ENCODE measurements at places on chromosomes 13 and 19.
A peak's percentile ranks its signal among the peaks of the same experiment; 100 is the strongest.

DNA sequence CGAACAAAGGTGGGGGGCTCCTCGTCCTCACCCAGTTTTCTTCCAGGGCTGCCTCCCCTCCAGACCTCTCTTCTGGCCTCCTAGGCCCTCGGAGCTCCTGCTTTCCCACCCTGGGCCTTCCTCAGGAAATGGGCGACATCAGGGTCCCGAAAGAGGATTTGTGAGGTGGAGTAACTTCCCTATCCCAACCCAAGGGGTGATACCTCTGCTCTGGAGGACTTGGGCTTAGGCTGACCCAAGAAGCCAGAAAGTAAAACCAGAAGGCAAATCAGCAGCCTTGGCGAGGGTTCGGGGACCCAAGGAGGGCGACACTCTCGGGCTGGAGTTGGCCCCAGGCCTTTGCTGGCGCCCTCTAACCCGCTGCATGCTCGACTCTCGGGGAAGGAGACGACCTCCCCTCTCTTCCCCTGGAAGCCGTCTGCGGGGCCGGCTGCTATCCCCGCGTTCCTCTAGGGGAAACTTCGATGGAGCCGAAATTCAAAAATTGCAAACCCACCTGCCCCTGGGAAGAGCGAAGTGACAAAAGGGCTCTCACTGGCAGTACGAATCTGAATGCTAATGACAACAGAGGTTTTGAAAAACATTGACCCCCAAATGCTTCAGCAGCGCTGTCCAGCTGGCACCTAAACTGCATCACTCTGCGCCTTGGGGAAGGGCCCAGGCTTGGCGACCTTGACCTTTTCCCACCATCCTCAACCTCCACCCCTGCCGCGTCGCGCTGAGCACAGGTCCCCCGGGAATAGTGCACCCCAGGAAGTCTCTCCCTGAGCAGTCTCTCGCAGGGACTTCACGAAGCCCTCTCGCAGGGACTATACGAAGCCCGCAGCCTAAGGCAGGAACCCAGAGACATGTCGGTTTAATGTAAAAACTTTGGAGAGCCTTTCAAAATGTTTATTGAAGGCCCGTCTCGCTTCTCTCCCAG, 2.4 kb downstream of the PDX1 start:
- no peak for DNase-seq

DNA sequence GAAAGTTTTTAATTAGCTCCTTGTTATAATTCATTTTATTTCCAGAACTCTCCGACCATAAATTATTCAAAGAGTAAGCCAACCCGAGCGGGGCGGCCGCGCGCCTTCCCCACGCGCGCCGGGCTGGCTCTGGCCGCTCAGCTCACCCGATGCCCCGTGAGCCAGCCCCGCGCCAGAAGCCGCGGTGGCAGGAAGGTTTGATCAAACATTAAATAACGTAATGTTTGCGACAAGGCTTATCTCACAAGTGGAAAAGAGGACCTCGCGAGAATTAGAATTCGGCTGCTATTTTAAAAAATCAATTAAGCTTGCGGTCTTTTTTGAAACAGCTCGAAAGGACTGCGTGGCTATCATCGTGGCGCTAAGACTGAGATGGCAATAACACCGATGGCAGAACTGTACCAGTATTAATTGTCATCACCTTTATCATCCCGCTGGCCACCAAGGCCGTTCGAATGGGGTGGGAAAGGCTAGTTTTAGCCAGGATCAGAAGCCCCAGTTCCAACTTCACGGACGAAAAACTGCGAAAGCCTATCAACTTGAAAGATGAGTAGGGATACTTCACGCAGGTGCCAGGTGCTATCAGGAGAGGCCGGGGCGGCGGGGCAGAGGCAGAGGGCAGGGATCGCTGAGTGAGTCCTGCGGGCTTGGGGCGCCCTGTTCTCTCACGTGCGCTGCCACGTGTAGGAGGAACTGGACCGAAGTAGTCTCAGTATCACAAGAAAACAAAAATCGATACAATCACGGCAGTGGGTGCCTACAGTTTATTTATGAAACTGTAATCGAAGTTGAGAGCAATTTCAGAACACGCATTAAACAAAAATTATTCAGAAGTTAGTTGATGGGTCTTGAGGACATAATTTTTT, 6.4 kb downstream of the POU4F1 start:
- no peak for DNase-seq

DNA sequence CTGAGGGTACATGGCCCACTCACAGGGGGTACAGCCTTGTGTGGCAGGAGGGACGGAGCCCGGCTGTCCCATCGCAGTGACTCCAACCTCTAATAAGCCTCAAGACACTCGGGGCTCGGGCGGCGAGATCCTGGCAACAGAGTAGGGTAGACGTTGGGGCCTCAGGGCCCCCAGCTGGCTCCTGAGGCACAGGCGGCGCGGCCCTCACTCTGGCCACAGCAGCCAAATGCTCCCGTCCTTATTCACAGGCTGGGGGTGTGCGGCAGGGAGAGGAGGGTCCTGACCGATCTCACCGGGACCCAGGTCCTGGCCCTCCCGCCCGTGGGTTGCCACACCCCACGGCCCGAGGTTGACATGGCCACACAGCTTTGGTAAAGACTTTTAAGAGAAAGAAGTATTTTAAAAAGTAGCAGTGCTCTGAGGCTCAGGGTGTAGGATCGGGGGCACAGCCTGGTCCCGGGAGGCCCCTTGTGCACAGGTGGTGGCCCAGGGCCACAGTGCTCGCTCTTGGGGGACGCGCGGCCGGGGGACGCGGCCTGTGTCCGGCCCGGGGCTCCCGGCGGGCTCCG, 7.6 kb downstream of the SLC39A3 start:
- no peak for DNase-seq

DNA sequence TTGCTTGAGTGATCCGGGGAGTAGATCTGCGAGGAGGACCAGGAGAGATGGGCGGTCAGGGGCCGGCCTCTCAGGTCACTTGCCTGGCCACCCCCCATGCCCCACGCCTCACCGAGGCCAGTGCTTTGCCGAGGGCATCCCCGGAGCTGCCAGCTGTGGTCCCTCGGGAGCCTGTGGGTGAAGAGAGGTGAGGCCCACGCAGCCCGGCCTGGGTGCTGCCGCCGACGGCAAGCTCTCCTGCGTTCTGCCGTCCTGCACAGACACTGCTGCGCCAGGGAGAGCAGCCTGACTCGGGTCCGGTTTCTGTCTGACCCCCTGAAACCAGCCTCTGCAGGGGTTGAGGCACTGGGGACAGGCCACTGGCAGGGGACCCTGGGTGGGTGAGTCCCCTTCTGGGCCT, 15.8 kb upstream of the UQCR11 start:
- DNase-seq = no peak

DNA sequence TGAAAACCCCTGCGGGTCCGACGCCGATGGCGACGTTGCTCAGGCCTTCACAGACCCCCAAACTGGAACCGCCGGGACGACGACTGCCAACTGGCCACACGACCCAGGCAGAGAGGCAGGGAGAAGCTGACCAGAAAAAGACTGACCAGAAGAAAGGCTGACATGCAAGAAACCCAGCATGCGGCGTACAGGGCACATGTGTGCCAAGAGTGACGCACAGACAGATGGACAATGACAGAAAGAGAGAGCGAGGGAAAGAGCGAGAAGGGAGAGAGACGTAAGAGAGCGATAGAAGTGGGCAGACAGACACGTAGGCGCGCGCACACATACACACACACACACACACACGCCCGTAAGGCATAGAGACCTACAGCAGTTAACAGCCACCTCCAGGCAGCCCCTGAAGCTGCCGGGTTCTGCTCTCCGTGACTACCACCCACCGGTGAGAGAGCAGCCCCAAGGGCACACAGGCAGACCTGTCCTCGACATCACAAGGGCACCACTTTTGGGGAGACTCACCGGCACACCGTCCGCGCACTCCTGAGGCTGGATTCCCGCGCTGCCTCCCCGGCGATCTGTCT, 67.2 kb upstream of the ZNF527 start:
- DNase-seq = no peak

- no peak for DNase-seq
These were observed 3.7 kb upstream of the ZNF444 start for GRCh38 chr19:56137405-56137804.

DNA sequence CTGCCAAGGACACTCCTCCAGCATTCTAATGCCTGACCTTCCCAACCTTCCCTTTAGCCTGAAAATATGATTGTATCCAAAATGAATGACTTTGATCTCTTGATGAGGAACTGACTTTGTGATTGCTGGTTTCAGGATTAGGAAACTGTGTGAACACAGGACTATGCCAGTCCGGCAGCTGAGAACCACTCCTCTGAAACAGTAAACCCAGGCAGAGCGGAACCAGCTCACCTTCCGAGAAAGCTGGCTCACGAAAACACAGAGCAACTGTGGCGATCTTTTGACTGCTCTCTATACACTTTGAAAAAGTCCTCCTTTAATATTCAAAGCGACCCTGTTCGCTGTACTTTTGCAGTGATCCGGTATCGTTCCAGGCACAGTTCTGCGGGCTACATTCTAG, 258.8 kb upstream of the IRS2 start:
- DNase-seq = no peak

DNA sequence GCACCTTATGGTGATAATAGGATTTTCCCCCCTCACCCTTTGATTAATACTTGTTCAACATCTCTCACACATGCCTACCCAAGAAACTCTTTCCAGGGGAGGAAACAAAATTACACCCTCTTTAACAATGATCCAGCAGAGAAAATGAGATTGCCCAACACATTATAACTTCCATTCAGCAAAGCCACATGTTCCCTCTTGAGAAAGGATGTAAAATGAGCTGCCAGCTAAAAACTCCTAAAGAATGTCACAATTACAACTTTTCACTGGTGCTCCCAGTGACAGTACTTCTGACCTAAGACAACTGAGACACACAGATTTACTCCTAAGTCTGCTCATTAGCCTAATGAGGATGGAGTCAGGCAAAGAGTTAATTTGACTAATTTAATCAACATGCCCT, 621.4 kb downstream of the DIAPH3 start:
- peak; percentile 22 for DNase-seq

GRCh38 chr13:41693434-41693833, 236.1 kb downstream of the RGCC start:
- DNase-seq = no peak

- DNase-seq = no peak
These were observed 8.1 kb upstream of the ADGRE2 start for GRCh38 chr19:14786421-14786851.

DNA sequence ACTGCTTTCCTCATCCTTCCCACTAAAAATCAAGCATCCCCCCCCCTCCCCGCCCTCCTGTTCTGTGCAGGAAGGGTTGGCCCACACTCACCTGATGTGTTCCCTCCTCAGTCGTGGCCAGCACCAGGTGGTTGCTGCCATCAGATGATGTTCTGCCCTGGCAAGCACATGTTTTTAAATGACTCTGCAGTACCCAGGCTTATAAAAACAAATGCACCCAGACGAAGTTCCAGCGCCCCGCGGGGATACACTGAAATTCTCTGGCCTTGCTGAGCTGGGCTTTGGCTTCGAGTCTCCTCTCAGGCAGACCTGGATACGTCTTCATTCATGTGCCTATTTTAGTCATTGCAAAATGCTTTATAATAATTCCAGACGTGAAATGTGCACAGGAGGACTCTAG, 316.3 kb downstream of the DLEU7 start:
- peak; percentile 29 for DNase-seq

GRCh38 chr13:41273831-41274441, 10.6 kb upstream of the MTRF1 start:
- DNase-seq = no peak

GRCh38 chr19:19451429-19452242, 46.2 kb downstream of the GATAD2A start:
- DNase-seq = no peak

DNA sequence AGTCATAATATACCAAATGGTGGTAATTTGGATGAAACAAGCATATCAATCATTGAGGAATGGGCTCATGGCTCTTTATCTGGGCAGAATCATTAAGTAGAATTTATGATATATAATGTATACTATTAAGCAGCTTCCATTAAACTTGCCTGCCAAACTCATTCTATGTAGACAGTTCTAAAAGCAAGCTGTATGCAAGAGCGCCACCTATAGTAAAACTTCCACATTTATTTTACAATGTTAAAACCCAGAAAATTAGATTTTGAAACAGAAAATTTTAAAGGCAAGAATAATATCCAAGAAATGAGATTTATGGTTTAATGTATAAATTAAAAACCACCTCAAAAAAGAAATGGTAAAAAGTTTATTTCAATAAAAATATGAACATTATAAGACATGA, 161.5 kb downstream of the MZT1 start:
- DNase-seq = peak; percentile 53

DNA sequence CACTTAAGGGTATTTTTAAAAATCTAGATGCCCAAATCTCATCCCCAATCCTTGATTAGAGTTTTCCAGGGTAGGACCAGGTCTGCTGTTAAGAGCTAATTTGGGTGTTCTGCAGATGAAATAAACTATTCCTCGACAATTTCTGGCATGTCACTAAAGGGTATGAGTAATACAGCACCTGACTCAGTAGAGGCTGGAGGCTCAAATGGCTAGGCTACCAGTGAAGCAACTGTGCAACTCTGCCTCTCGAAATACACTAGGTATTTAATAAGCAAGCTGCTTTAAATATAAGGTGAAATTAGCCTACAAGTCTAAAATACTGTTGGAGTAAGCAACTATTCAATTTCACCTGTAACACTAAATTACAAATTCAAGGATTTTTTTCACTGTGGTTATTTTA, 1.5 kb downstream of the RNF6 start:
- DNase-seq = no peak

- no peak for DNase-seq
These were observed 5.0 kb downstream of the ZSCAN5A start for GRCh38 chr19:56309511-56310185.

DNA sequence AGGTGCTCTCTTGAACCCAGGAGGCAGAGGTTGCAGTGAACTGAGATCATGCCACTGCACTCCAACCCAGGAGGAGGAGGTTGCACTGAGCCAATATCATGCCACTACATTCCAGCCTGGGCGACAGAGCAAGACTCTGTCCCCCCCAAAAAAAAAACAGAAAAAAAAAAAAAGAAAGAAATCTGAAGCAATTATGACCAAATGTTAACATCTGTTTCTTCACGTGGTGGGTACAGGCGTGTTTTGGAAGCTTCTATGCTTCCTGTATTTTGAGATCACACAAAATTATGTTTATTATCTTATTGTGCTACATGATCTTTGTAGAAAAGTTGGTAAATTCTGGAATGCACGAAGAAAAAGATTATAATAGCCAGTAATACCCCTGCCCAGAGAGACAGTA, 2.7 kb upstream of the ACP5 start:
- no peak for DNase-seq

DNA sequence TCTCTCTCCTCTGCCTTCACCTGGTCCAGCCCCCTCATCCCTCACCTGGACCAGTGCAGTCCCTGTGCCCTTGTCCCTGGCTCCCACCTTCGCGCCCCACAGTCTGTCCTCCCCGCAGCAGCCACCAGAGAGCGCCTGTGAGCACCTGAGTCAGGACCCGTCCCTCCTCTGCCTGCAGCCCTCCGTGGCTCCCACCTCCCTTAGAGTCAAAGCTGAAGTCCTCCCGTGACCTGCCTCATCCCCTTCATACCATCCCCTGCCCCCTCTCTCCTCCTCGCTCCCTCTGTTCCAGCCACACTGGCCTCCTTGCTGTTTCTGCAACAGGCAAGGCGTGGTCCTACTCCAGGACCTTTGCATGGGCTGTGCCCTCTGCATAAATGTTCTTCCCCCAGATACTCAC, 10.3 kb downstream of the CELF5 start:
- DNase-seq = no peak

GRCh38 chr13:43472339-43472738, 314.4 kb downstream of the ENOX1 start:
- DNase-seq = peak; percentile 38

Measured in NCI-H2171 treated with DMSO at 0.1 percent for 48 hours (cell line).